ENCODE measurements at places on chromosomes 13 and 19. TPM values are rescaled to one million over a fixed set of nuclear protein-coding genes. Genes with fewer than 3 reads are reported as not detected.

ZNF83 gene
- 86.5 TPM for total RNA-seq

ECSIT gene
- 49.9 TPM for total RNA-seq

AXL gene
- total RNA-seq = 48.8 TPM

NMRK2 gene
- total RNA-seq = 4.7 TPM

SLC25A41 gene
- total RNA-seq = 0.53 TPM

IGFL2 gene
- not detected for total RNA-seq

CDX2 gene
- not detected for total RNA-seq

ZBTB45 gene
- total RNA-seq = 12.1 TPM

HIPK4 gene
- 0.06 TPM for total RNA-seq

REEP6 gene
- 4.0 TPM for total RNA-seq

ELSPBP1 gene
- not detected for total RNA-seq

NCAN gene
- total RNA-seq = 0.23 TPM

C19orf85 gene
- not detected for total RNA-seq

BICRA gene
- 17.7 TPM for total RNA-seq

OR1M1 gene
- total RNA-seq = not detected

TUBA3C gene
- not detected for total RNA-seq

ZFP82 gene
- 10.9 TPM for total RNA-seq

SIGLEC10 gene
- total RNA-seq = 2.4 TPM

TSSK6 gene
- total RNA-seq = 3.5 TPM

VSTM2B gene
- total RNA-seq = 0.18 TPM

ZNF738 gene
- 26.4 TPM for total RNA-seq

CPB2 gene
- not detected for total RNA-seq

ZNF91 gene
- total RNA-seq = 116 TPM

KLK4 gene
- not detected for total RNA-seq

ZNF415 gene
- 14.3 TPM for total RNA-seq

ZNF57 gene
- total RNA-seq = 6.1 TPM

TEX101 gene
- not detected for total RNA-seq

AKT2 gene
- 151 TPM for total RNA-seq

CADM4 gene
- total RNA-seq = 24.4 TPM

NPHS1 gene
- total RNA-seq = 32.8 TPM

FCHO1 gene
- 4.7 TPM for total RNA-seq

MISP gene
- 10.3 TPM for total RNA-seq

URAD gene
- total RNA-seq = not detected

SETDB2 gene
- 20.1 TPM for total RNA-seq

CRX gene
- not detected for total RNA-seq

C19orf18 gene
- total RNA-seq = 0.53 TPM

CDC34 gene
- 72.5 TPM for total RNA-seq

ZNF610 gene
- total RNA-seq = 6.6 TPM

PSG11 gene
- total RNA-seq = not detected

ZNF491 gene
- total RNA-seq = 3.8 TPM

INAFM1 gene
- total RNA-seq = 7.6 TPM

RTBDN gene
- total RNA-seq = not detected

CAMSAP3 gene
- 13.0 TPM for total RNA-seq

B3GNT8 gene
- 8.0 TPM for total RNA-seq

INSR gene
- total RNA-seq = 85.7 TPM

TEX26 gene
- total RNA-seq = not detected

C19orf38 gene
- total RNA-seq = 6.4 TPM

RNF17 gene
- not detected for total RNA-seq

POSTN gene
- total RNA-seq = 196 TPM

VSTM1 gene
- total RNA-seq = 2.9 TPM

IFNL1 gene
- total RNA-seq = not detected

ZNF177 gene
- total RNA-seq = 7.1 TPM

UQCR11 gene
- 49.7 TPM for total RNA-seq
